Activated gamma-delta T cell treated with Interleukin-2 at 50 U/mL for 16 hours (primary cell): ENCODE measurements at places on chromosomes 3 and 15.

DNA sequence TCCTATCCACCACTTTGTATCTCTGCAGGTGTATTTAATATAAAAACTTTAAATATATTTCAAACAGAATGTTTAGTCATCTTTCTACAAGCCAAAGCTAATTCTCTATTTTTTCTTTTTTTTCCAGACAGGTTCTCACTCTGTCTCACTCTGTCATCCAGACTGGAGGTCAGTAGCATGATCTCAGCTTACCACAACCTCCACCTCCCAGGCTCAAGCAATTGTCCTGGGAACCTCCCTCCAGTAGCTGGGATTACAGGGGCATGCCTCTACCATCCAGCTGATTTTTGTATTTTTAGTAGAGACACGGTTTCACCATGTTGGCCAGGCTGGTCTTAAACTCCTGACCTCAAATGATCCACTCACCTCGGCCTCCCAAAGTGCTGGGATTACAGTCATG, 202.6 kb downstream of the VGLL3 start:
- DNase-seq = no peak

DNA sequence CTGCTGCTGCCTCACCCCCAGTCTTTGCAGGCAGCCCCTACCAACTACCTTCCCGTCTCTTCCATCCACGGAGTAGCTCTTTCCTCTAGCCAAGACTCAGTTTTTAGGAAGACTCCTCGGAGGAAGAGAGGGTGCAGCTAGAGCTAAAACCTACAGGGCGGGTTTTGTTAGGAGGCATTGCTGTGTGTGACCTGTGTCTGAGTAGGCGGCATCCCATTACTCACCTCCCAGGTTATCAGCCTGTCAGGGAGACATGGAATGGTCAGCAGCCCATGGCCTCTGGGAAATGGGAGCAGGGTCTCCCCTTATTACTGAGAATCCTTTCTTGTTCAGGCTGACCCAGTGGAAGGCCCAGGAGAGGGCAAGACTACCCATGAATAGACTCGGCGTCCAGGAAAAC, 43.8 kb upstream of the FGD5 start:
- no peak for DNase-seq

GRCh38 chr15:91765660-91766059, 87.8 kb upstream of the SLCO3A1 start:
- DNase-seq = no peak

- no peak for DNase-seq
These were observed 113.7 kb upstream of the SLC25A36 start for GRCh38 chr3:140827894-140828293.

DNA sequence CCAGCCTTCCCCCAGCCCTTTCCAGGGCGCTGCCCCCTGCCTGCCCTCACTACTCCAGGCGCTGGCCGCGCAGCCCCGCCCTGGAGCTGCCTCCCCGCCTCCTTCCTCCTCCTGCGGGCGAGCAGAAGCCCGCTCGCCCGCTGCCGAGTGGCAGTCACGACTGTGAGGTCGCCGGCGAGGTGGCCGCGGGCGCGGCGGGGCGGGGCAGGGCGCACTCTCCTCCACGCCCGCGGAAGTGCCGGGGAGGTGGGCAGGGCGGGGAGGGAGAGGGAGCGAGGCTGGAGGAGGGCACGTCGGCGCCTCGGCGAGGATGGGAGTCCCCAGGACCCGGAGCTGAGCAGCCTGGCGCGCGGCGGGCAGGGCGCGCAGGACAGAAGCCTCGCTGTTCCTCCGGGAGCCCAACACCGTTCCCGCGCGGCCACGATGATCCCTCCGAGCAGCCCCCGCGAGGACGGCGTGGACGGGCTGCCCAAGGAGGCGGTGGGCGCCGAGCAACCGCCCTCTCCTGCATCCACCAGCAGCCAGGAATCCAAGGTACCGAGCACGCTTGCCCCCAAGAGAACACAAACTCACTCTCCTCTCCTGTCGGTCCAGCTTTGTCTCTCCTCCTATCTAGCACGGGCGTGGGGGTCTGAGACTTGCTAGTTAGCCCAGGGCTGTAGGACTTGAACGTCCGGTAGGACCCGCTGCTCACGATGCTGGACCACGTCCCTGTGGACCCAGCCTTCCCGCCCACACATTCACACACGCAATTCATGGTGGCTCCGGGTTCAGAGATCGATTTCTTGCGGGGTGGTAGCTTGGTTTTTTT, at the start of gene STAC:
TSS of gene STAC (plus strand) at position 284 of the 811 bp plus-strand sequence. CDS start at position 424, 140 bp downstream.
- no peak for DNase-seq

GRCh38 chr15:33766389-33766788, 201.9 kb upstream of the CHRM5 start:
- no peak for DNase-seq

- no peak for DNase-seq
These were observed 99.9 kb upstream of the IGSF10 start for GRCh38 chr3:151560738-151561137.

DNA sequence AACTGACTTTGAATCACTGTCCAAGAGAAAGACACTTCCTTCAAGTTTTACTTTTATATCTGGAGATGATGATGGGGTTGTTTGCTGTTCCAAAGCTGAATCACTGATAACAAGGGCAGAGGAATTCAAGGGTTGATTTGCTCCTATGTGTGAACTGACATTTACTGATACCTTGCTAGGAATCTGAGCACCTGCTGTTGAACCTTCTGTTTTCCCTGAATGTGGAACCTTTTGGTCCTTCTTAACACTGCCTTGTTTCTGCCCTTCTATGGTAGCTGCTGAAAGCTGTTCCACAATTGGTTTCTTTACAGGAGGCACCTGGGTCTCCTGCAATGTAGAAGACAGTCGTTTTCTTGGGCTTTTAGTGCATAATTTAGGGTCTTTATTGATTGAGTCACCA, 102.0 kb upstream of the NEDD4 start:
- DNase-seq = no peak

- DNase-seq = no peak
These were observed 844.5 kb downstream of the TBL1XR1 start for GRCh38 chr3:176352716-176353334.

DNA sequence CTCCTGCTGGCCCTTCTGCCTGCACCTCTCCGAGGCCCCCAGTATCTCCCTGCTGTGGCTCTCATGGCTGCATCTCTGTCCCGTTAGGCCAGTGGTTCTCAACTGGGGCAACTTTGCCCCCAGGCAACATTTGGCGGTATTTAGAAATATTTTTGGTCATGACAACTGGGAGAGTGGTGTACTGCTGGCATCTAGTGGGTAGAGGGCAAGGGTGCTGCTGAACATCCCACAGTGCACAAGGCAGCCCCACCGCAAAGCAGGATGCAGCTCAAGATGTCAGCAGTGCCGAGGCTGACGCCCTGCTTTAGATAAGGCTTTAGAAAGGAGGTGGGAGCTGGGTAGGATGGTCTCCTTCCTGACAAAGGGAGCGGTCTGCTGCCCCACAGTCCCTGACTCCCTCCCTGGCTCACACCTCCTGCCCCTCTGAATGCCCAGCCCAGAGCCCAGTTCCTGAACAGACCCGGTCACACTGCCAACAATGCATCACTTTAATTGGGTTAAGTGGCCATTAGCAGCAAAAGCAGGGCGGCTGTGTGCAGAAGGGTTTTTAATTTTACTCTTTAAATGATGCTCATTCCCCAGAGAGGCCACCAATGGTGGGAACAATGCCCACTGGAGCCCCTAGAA, 68.8 kb upstream of the TMEM115 start:
- peak; percentile 38 for DNase-seq

DNA sequence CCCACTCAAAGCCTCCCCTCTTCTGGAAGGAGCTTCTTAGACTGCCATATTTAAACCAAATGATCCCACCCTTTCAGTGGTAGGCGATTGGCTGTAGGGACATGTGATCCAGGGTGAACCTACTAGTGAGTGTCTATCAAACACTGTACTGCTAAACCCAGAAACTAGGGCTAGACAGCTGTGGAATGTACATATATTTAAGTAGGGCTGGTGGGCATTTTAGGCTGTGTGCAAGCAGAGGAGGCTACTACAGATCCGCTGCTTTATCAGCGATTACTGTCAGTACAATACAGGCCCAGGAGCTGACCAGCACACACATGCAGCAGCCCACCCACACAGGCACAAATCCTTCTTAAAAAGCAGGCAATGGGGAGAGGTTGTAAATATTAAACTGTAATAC, 15.4 kb upstream of the LARP6 start:
- DNase-seq = no peak

GRCh38 chr3:16147220-16147994, 27.1 kb upstream of the GALNT15 start:
- no peak for DNase-seq

DNA sequence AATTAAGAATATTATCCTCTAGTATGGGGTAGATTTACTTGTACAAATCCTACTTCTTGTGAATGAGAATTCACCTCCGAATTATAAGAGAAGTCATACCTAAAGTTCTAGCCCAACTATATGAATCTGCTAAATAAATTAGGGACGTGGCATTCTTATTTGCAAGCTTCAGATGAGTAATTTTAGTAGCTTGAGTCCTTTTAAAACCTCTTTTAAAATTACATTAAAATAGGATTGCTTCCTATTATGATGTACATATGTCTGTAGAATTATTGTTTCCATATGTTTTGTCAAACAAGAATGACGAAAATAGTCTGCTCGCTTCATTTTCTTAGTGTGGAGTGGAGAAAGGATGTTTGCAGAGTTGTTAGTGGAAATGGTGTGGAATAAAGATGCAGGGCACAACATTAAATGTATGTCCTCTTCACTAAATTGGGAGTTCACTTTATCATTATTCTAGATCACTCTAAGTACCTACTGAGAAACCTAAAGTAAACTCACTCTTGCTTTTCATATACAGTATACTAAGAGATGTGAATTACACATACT, 59.4 kb downstream of the CMSS1 start:
- no peak for DNase-seq

DNA sequence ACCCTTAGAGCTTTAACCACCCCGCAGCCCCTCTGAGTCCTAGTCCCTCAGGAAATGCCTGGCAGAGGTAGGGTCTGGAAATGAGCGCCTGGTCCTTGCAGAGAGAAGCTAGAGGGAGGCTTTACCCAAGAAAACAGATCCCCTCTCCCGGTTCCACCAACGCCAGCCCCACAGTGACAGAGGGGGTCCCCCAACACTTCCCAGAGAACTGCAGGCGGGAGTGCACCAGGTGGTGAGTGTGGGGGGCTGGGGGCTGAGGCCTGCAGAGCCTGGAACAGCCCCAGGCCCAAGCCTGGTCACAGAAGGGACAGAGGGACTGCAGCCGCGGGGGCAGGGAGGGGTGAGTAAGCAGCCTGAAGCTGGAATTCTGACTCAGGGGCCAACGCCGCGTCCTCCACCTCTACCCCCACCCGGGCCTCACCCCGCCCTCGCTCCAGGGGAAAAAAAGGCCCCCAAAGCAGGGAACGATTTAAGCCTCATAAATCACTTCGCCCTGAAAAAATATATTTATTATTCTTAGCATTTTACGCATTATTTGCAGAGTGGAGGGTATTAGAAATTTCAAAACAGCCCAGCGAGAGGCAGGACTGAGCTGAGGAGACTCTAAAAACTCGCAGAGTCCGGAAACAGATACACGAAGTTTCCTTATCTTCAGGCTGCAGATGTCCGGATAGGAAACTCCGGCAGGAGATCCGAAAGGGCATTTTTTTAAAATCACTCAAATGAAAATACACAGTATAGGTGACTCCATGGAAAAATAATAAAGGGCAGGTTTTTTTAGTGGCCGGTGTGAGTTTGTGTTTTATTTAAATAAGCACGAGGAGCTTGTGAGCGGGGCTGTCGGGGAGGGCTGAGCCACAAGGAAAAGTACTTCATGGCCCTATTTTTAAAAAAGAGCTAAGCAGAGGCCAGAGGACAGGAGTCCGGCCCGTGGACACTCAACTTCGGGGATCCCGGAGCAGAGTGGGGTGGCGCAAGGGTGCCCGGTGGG, 10.0 kb downstream of the GATA2 start:
- no peak for DNase-seq
